ENCODE measurements at places on chromosomes 11 and 22.
A peak's percentile ranks its signal among the peaks of the same experiment; 100 is the strongest.

- DNase-seq = no peak
Measured at GRCh38 chr22:44109416-44109815, 71.3 kb upstream of the PARVG start.

DNA sequence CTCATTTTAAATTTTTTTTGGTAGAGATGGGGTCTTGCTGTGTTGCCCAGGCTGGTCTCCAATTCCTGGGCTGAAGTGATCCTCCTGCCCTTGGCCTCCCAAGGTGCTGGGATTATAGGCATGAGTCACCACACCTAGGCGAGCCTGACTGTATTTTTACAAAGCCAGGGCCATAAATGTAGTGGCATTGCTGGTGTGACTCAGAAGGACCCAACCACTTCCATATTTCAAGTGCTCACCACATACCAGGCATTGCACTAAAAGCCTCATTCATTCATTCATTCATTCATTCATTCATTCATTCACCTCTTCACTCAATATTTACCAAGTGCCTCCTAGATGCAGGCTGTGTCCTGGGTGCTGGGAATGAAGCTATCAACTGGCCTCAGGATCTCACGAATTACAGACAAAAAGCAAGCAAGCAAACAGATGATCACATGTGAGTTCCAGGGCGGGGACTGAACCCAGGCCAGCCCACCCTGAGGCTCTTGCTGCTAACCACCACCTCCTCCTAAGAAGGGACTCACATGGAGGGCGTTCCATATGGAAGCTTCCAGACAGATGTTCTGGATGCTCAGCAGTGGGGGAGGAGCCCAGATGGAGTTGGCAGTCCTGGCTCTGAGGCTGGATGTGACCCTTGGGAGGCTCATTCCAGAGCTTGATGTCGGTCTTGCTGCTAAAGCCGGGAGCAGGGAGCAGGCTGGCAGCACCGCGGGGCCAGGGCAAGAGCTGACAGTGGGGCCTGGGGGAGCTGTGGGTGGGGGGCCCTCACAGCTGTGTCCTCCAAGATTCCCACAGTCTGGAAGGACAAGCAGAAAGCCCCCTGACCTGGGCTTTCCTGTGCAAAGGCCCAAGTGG, 158.8 kb downstream of the CTTN start:
- DNase-seq = no peak

DNA sequence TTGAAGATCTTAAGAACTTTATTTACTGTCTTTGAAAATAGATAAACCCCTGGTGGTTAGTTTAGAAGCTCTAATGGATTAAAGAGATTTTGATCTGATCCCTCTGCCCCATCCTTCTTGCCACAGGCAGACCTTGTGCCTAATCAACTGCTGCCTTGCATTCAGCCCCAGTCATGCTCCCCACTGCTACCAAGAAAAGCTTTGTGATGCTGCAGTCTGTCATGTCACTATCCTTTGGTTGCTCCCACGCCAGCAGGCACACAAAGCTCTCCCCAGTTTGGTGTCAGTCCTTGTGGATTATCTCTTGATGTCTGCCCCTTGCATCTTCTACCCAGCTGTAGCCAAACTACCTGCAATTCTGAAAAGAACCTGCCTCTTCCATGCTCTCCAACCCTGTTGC, 112.2 kb downstream of the MTNR1B start:
- DNase-seq = no peak

DNA sequence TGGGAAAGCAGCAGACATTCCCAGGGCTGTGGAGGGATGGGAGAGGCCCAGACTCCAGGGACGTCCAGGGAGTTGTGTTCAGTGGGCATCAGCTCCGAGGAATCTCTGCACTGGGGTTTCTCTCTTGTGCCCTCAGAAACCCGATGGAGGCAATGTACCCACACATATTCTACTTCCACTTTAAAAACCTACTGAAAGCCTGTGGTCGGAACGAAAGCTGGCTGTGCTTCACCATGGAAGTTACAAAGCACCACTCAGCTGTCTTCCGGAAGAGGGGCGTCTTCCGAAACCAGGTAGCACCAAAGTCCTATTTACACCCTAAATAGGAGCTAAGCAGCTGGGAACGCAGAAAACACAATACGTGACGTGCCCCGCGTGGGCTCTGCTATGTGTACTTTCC, 8.3 kb downstream of the APOBEC3D start:
- DNase-seq = no peak

GRCh38 chr11:47220401-47220821, 5.6 kb downstream of the DDB2 start:
- DNase-seq = no peak

DNA sequence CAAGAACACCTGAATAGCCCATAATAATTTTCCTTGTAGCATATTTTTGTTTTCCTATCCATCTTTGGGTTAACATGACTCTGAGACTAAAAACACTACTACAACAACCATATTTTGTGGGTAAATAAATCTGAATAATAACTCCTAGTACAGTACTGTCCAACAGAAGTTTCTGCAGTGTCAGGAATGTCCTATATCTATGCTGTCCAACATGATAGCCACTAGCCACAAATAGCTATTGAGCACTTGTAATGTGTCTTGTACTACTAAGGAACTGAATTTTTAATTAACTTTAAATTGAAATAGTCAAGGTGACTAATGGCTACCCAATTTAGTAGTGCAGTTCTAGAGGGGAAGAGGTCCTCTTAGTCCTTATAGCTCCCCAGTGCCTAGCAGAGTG, 135.6 kb downstream of the CADM1 start:
- DNase-seq = no peak

DNA sequence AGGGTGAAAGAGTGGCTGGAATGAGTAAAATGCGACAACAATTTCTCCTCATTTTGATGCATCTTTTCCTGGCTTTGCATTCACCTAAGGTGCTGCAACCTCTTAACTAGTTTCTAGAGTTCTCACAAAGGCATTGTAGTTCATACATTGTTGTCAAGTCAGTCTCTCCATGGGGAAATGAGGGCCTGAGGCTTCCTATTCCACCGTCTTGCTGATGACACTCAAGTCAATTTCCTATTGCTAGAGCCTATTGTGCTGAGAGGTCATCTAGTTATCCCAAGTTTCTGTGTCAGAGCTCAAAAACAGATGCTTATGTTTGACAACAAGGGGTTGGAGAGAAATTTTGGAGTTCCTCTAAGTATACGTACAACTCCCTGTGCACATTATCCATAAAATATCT, 11.6 kb upstream of the MS4A6A start:
- no peak for DNase-seq

DNA sequence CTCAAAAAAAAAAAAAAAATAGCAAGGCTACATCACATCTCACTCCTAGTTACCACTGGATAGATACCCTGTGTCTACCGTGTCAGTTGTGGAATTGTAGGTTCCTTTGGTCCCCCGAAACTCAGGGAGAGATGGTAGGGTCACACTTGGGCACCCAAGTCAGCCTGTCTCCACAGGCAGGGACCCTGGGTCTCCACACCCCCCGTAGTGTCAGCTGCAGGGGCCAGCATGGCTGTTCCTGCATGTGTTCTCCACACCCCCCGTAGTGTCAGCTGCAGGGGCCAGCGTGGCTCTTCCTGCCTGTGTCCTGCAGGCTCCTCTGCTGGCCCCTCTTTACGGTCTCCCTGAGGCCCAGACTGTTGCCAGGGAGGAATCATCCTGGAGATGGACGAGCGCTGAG, 282.1 kb downstream of the BRD1 start:
- DNase-seq = no peak

- DNase-seq = peak; percentile 86
Measured at GRCh38 chr22:50270666-50271394, 650 bp upstream of the MAPK11 start.

DNA sequence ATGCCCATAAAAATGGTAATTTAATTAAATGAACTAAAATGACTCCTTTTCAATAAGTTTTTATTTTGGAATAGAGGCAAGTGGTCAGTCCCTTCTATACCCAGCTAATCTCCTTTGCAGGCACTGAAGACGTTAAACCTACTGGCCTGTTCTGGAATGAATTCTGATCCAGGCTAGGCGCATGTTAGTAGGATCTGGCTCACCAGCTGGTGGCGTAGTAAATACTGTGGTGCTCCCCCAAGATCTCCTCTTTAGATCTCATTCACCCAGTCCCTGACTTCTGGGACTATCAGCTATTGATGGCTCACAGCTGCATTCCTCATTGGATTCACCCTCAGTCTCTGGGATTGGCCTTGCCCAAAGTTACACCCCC, 173.7 kb upstream of the DDI1 start:
- DNase-seq = no peak
